CD4-positive, alpha-beta T cell (primary cell): ENCODE measurements at places on chromosomes 6 and 20.

DNA sequence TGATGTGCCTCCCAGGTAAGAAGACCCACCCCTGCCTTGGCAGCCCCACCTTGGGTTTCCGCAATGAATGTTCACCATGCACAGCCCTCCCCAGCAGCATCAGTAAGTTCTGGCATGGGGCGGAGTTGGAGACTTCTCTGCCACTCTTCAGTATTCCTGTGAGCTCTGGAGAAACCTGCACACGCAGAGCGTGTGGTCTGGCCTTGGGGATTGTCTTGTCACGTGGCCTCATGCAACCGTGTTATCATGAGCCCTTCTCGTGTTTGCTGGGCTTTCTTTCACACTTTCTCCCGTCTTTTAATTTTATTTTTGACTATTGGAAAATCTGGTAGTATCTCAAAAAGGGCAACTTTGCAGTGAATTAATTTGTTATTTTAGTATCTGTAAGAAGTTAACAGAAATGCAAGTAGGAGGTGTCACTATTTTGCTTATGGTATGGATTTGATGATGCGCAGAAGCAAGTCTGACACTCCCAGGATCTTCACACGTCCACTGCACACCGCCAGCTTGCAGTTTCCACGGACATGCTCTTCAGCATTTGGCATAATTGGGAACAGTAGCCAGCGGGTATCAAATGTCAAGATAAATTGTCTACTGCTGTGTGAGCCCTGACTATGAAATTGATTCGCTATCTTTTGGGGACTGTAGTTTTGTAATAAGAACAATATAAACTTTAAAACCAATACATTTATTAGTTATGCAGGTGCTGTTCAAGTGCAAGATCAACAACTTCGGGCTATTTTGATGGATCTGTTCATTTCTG is 463.5 kb downstream of the QKI start:
- no peak for DNase-seq

DNA sequence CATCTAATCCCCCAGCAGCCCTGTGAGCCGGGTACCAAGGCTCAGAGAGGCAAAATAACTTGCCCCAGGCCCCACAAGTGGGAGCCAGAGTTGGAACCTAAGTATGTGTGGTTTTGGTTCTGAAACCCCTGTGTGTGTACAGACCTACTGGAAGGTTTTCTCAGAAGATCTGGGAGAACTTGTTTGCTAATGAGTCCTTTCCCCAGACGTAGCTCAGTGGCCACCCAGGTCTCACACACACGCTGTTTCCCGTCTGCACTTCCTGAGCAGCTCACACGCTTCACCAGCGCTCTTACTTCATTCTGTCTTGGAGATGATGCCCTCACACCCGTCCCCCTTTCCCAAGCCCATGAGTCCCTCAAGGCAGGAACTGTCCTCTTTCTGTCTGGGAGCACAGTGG is 8.2 kb downstream of the CCN5 start:
- DNase-seq = no peak

GRCh38 chr6:66126358-66126757 is 419.3 kb upstream of the EYS start:
- no peak for DNase-seq

DNA sequence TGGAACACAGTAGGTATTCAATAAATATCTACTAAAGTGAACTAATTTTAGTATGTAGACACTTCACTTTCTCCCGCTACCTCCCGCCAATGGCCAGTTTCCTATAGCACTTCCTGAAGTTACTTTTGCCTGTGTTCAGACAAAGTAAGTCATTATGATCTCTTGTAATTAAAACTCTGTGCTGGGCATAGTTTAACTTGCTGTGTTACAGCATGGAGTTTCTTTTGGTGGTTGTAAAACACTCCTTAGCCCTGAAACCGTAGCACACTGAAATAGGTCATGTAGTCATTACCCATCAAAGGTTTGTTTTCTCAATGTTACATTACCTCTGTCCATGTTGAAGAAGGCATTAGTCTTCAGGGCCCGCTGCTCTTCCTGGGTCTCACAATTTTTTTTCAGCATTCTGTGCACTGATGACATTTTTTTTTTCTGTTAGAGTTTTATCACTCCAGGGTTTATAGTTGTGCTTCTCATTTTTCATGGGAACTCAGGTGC is 54.0 kb upstream of the CENPW start:
- DNase-seq = no peak

DNA sequence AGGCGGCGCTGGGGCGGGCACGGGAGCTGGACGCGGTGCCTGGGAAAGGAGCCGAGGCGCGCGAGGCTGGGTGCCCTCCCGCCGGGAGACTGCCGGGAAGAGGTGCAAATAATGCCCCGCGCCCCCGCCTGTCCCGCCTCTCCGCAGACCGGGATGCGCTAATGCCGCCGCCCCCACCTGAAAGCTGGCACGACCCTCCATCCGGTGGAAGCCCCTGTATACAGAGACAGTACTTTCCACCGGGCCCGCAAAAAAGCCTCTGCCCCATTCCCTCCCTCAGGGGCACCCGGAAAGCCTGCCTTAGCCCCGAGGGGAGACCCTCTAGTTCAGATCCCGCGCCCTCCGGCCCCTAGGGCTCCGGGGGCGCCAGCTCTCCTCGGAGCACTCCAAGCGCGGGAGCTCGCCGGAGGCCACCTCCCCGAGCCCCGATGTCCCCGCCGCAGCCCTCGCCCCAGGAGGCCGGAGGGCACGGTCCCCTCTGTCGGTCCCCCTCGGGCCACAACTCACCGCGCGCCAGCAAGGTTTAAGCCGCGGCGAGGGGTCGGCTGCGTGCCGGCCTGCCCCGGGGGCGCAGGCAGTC is 1.2 kb downstream of the GRM4 start:
- no peak for DNase-seq

GRCh38 chr6:157196391-157196790 is 126.9 kb downstream of the TMEM242 start:
- DNase-seq = no peak

- DNase-seq = no peak
These were observed 1293.7 kb downstream of the EPHA7 start for GRCh38 chr6:92125681-92126080.

- no peak for DNase-seq
These were observed 43.4 kb downstream of the QKI start for GRCh38 chr6:163457637-163458561.

- DNase-seq = no peak
These were observed 326.6 kb downstream of the COL12A1 start for GRCh38 chr6:74879234-74879633.

- no peak for DNase-seq
These were observed 65.8 kb downstream of the EPB41L2 start for GRCh38 chr6:130997061-130997753.

DNA sequence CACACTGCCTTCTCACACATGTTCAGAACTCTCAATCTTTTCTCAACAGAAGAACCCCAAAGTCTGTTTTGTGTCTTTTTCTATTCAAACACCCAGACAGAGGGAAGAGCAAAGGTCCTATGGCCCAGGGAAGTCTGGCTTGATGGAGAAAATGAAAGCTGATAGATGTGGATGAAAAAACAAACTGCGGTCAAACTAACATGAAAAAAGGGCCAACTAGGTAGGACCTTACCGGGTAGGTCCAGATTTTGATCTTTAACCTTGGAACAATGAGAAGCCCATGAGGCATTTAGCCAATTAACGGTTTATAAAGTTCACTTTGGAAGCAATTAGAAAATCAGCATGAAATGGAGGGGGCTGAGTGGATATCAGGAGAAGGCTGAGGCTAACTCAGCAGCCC is 507.7 kb upstream of the SLC35B3 start:
- no peak for DNase-seq

GRCh38 chr6:136552054-136552453 is 1.8 kb upstream of the MAP7 start:
- DNase-seq = no peak

- DNase-seq = no peak
These were observed 1.5 kb downstream of the VARS2 start for GRCh38 chr6:30915591-30915946.

DNA sequence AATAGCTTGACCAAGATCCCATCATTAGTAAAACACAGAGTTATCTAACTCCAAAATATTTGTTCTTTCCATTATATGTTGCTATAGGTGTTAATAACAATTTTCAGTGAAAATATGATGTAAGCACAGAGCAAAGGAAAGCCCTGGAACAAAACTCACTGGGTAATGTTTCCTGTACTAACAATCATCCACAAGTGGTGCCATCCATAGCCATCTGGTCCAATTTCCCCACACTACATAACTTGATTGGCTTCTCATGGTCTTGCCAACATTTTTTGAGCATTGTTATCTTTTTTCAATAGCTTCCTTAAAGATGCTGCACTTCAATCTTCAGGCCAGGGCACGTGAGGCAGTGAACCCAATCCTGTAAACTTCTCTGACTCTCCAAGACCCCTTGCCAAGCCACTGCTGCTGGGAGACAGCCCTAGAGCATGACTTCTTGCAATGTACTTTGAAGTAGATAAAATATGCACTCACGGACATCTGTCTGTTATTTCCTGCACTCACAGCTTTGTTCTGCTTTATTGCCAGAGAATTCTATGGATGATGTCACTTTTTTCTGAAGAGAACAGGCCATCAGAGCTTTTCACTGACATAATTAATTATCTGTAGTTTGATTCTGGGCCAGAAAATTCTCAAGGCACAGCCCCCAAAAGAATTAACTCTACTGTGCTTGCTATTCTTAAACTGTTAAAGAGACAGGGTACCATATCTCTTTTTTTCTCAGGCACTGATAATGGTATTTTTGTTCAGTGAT is 97.5 kb upstream of the TMEM30A start:
- DNase-seq = no peak

- DNase-seq = no peak
These were observed 8.7 kb downstream of the ZHX3 start for GRCh38 chr20:41308726-41309413.

DNA sequence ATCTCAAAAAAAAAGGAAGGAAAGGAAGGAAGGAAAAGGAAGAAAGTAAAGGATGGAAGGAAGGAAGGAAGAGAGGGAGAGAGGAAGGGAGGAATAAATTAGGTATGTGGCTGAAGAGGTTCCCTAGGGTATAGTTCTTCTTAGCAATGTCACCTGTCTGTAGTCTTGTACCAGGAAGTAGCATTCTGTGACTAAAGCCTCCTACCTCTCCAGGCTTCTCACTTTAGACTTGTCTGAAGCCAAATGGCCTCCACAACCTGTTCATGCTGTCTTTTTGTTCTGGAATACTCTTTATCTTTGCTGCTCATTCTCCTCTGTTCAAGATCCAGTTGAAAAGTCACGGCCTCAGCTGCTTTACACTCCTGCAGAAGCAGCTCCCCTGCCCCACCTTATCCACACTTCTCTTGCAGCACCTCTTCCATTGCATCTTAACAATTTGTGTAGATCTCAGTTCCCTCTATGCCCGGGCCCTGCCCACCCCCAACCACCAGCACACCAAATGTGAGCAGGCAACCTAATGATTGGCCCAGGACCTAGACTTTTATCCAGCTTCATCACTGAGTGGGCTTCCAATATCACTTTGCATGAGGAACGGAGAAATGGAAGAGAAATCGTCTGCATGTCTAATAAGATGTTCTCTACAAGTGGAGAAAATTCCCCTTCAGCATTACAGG is 19.1 kb downstream of the GCNT2 start:
- DNase-seq = no peak

DNA sequence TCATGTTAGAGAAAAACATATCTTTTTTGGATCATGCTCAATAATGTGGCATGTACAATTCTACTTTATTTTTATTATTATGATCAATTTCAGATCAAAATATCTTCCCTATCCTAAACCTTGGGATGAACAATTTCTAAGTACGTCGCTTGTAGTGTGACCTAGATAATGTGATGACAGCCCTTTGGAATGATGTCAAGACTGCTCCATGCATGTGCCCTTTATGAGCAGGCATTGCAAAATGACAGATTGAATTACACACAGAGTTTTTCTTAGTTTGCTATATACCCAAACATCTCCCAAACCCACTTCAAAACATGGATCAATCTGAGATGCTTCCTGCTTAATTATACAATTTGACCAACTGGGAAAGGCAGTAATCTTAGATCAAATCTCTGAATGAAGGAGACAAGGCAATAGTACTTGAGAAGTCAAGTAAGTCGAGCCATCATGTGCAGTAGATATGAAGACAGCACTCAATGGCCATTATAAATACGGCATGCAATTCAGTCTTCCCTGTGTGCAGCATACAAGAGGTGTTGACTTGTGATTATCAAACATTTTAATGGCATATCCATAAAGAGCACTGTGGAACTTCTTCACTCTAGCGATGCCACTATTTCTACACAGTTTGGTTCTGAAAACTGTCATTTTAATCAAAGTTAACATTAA is 294.8 kb downstream of the RNF144B start:
- no peak for DNase-seq

DNA sequence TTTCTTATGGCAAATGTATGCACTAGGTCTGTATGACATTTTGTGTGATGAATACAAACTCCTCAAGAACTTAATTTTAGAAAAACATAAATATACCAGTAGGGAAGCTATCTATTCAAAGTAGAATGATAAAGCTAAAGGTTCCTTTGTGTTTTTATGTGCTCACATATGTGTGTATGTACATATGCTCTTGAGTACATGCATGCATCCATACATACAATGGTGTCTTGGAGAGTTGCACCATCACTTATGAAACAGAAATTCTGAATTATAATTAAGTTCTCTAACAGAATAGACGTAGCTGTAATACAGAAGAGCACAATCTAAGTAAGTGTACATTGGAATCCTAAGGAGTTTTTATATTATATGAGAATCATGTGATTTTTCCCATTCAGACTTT is 2.3 kb downstream of the NKAIN2 start:
- DNase-seq = no peak

GRCh38 chr20:44028868-44029847 is 114.5 kb downstream of the TOX2 start:
- DNase-seq = no peak

DNA sequence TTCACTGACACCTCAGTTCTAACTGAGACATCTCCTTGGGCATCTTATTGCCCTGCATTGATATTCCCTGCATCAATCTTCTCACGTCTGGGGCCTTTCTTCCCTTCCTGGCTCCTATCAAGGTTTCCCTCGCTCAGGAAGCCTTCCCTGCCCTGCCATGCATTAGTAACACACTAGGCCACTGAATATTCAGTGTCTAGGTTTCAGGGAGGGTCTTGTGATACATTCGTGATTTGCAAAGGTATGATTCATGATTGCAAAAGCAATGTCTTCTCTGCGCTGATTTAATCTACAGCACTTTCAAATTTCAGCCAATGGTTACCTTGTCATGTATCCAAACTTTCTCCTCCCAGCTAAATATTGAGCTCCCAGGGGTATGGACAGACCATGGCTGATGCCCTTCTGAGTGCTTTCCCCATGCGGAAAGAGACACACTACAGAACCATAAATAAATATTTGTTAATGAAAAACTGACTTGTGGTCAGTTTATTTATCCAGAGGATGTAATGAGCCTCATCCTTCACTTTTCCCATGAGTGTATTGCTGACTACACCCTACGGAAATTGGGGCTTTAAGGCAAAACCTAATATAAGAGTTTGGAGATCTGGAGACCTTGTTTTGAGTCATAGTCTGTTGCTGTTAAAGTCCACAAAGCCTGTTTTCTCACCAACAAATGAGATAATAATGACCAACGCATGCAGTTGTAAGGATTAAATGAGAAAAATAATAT is 21.6 kb upstream of the PCSK2 start:
- DNase-seq = no peak
